ENCODE measurements at places on chromosomes 1 and 21.

GRCh38 chr1:14606632-14607031 lies 8.1 kb downstream of the KAZN start:
- DNase-seq, result no peak

- no peak for DNase-seq
These were observed 51.4 kb upstream of the LRIG2 start for GRCh38 chr1:113021430-113022085.

GRCh38 chr1:248239478-248239877 lies 8.3 kb downstream of the OR2M4 start:
- no peak for DNase-seq

DNA sequence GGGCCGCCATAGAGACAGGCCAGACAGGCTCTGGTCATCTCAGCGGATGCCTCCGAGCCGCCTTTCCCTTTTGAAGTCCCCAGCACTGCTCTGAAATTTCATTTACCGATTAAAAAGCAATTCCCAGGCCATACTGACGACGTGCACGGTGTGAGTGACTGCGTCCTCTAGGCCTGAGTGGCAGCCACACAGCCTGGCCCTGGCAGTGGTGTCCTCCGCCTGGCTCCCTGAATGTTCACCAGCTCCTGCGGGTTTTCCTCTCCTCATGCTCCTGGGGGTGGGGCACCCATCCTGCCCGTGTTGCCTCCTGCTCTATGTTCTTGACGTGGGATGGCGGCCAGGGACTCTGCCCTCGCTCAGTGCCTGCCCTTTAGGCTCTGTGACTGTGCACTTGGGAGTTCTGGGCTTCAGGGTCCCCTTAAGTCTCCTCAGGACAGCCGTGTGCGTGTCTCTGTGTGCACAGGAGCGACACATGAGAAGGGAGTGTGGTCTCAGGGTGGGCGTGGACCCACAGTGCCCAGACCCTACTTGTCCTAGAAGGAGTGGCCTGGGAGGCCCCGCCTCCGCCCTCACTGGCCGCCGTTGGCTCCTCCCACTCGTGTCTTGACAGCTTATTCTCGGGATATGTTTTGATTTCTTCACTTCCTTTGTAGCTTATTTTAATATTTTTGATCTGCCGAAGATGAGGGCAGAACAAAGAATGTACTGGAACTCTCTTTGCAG lies 3.6 kb downstream of the SKI start:
- DNase-seq, result no peak

DNA sequence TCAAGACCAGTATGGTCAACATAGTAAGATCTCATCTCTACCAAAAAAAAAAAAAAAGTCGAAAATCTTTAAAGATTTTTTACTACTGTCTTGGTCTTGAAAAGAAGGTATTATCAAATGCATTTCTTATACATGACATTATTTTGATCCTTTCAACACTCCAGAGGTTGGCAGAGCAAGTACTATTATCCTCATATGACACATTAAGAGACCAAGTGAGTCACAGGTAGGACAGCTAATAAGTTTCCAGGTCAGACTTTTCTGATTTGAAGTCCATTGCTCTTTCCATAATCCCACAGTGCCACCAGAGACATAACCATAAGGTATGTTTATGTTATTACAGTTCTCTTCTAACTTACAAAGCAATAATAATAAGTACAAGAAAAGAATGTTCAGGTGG lies 15.2 kb downstream of the DBT start:
- no peak for DNase-seq

GRCh38 chr1:64042331-64043100 lies 160.9 kb upstream of the UBE2U start:
- no peak for DNase-seq

DNA sequence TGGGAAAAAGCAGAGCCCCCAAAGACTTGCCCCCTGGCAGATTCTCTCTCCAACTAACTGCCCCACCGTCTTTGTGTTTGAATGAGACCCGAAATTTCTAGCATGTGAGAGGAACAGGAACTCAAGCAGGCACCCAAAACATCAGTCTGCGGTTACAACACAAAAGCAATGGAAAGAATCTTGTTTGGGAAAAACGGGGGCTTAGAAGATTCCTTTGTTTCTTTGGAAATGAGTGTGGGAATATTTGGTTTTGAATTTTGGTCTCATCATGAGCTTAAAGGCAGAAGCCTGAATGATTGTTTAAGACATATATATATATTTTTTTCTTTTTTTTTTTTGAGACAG lies 188.9 kb upstream of the TMEM51 start:
- no peak for DNase-seq
